Hypothalamus (tissue), 51 donors: ENCODE measurements at places on chromosomes 5 and 9.

DNA sequence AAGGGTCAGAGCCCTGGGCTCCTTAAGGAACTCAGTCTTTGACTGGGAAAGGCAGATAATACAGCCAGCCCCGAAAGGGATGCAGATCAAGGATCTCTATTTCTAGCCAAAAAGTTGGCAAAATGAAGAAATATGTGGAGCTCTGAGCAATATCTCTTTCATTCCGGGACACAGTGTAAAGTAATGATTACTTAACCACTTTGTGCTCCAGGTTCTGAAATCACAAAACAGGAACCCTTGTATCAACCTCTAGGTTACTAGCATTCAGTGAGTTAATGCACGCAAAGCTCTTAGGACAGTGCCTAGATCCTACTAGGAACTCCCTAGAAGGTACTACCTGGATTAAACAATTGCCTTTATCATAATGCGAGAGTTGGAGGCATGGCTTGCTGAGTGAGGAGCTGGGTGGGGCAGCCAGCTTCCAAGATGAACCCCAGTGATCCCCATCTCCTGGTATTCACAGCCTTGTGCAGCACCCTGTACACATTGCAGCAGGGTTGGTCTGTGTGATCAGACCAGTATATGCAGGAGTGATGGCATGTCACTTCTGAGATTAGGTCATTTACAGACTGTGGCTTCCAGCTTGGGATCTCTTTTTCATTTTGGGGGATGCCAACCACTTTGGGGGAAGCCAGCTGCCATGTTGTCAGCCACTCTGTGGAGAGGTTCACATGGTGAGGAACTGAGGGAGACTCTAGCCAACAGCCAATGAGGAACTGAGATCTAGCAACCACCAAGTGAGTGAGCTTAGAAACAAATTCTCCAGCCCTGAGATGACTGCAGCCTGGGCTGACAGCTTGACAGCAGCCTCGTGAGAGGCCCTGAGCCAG, 103.1 kb upstream of the SLC44A1 start:
- no peak for DNase-seq

GRCh38 chr9:31519011-31519410, 865.4 kb upstream of the ACO1 start:
- DNase-seq, result no peak

DNA sequence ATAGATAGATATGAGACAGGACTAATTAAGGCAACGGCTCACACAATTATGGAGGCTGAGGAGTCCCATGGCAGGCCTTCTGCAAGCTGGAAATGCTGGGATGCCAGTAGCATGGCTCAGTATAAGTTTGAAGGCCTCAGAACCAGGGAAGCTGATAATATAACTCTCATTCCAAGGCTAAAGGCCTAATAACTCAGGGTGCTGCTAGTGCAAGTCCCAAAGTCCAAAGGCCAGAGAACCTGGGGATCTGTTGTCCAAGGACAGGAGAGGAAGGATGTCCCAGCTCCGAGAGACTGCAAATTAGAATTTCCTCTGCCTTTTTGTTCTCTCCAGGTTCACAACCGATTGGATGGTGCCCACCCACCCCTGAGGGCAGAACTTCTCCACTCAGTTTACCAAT, 114.5 kb downstream of the SV2C start:
- DNase-seq, result no peak

DNA sequence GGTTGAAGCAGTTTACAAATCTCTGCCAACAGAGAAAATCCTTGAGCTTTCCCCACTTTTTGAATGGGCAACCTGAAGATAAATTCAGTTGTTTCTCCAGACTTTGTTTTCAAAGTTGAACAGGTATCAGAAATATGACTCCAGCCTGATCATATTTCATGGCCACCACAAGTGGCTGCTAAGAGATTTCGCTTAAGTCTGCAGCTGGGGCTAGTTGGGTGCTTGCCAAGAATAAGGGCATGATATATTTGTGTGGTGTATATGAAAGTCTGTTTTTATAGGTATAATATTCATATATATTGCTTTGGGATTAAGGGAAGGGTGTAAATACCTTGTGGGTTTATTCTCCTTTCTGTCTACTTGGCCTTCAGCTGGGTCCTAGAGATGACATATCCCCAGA, 168.4 kb upstream of the GDNF start:
- no peak for DNase-seq

- DNase-seq, result no peak
Measured at GRCh38 chr9:123523001-123523400, 167.0 kb downstream of the CRB2 start.

- no peak for DNase-seq
Measured at GRCh38 chr9:21294364-21294774, 10.7 kb downstream of the IFNA5 start.
